ENCODE measurements at places on chromosomes 16 and 17.

GRCh38 chr16:22961206-22961605, 147.2 kb downstream of the HS3ST2 start:
- no peak for DNase-seq

GRCh38 chr16:87186446-87186845, 130.7 kb downstream of the C16orf95 start:
- no peak for DNase-seq

- no peak for DNase-seq
These were observed 30.4 kb upstream of the GFOD2 start for GRCh38 chr16:67749436-67750078.

DNA sequence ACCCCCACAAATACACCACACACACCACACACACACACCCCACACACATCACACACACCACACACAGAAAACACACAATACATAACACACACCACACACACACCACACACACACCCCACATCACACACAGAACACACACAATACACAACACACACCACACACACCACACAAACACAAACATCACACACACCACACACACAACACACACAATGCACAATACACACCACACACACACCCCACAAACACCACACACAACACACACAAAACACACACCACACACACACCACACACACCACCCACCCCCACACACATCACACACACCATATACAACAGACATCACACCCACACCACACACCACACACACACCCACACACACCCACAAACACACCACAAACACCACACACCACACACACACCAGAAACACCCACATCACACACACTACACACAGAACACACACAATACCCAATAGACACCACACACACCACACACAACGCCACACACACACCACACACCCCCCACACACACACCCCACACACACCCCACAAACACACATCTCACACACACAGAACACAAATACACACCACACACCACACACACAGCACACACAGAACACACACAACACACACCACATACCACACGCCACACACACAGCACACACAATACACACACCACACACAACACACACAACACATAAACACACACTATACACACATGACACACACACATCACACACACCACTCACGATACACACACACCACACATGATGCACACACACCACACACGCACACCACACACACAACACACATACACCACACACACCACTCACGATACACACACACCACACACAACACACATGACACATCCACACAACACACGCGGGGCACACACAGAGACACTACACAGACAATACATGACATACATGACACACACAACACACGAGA, 11.0 kb upstream of the GCGR start:
- DNase-seq: no peak

GRCh38 chr16:15606518-15607220, 36.3 kb downstream of the MARF1 start:
- no peak for DNase-seq

DNA sequence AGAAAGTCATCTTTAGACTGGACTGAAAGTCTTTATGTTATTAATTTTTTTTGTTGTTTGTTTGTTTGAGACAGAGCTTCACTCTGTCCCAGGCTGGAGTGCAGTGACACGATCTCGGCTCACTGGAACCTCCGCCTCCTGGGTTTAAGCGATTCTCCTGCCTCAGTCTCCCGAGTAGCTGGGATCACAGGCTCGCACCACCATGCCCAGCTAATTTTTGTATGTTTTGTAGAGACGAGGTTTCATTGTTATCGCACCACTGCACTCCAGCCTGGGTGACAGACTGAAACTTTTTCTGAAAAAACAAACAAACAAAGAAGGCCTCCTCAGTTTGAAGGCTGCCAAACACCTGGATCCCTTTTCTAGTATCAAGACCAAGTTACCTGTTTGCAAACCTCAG, 4.7 kb downstream of the BEAN1 start:
- DNase-seq: no peak

DNA sequence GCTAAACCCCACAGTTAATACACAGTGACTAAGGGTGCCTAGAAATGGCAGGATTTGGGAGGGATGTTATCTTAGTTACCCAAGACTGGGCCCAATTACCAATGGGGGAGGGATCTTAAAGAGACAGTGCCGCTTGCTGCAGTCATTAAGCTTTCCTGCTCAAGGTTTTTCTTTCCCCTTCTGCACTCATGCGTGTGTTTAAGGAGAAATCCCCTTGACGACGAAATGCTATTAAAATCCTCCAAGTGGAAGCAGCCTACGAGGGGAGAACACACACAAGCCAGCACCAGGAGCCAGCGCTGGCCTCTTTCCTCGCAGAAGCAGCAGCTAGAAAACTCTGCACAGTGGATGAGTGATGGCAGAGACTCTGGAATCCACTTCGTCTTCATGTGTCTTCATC, 22.0 kb downstream of the SALL1 start:
- DNase-seq: no peak

- no peak for DNase-seq
These were observed 60.7 kb upstream of the CNEP1R1 start for GRCh38 chr16:49964316-49964715.

All from SK-N-DZ (cell line).